ENCODE measurements at places on chromosomes 2 and 18. TPM values are rescaled to one million over a fixed set of nuclear protein-coding genes. Genes with fewer than 3 reads are reported as not detected.

The FAM124B gene
- 4.7 TPM for total RNA-seq

The ECEL1 gene
- total RNA-seq = 0.07 TPM

The LGALSL gene
- 0.73 TPM for total RNA-seq

The MEP1B gene
- 0.11 TPM for total RNA-seq

All from T-helper 2 cell treated with Interferon-gamma antibody and Interleukin-4, amounts not matched to agents 100 ng/mL and 5 ng/mL, for 36 hours (primary cell).